ENCODE measurements at places on chromosomes 2 and 18.

DNA sequence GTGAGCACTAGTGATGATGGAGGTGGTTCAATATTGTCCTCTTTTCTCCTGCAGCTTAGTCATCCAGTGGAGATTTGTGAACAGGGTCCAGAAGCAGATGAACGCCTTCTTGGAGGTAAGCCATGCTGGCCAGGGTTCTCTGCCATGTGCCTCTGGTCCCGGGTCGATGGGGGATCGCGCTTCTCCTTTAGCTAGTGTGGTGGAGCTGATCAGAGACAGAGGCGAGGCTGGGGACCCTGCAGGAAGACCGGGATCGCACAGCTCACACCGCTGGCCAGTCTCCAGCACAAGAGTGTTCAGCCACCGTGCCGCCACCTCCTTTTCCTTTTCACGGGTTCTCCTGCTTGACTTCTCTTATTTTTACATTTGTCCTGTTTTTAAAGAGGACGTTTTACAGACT is 243.4 kb downstream of the ALPK2 start:
- DNase-seq = no peak

DNA sequence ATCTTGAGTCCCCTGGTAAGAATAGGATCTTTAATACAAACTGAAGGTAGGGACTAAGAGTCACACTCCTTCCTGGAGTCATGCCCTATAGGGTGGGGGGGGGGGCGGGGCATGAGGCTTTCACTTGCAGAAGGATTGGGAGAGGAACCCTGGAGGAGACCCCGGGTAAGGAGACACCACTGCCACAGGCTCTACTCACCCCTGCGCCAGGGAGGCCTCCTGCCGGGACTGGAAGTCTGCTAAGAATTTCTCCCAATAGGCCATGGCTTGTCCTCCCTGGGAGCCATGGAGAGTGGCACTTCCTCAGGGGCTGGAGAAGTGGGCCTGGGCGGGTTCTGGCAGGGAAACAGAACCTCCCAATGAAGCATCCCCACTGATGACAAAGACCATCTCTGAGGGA is 645.3 kb upstream of the RAB6C start:
- DNase-seq = no peak

- no peak for DNase-seq
Observed at GRCh38 chr2:239905884-239906654, 119.1 kb downstream of the NDUFA10 start.

GRCh38 chr18:23631312-23631711 is 31.4 kb downstream of the ANKRD29 start:
- no peak for DNase-seq

DNA sequence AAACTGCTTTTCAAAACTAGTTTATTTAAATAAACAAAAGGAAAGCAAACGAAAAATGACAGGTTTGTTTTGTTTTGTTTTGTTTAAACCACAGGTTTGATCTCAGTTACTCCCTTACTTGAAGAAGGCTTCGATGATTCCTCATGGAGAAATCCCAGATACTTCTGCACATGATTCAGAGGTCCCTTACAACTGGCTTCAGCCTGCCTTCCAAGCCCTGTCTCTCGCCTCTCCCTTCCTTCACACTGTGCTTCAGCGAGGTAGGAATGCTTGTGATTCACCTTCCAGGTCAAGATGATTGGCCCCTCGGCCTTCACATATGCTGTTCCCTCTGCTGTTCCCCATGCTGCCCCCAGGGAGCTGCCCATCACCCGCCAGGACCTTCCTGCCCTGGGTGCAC is 104.1 kb upstream of the ITGA6 start:
- no peak for DNase-seq

GRCh38 chr2:58812771-58813344 is 571.7 kb upstream of the FANCL start:
- no peak for DNase-seq

DNA sequence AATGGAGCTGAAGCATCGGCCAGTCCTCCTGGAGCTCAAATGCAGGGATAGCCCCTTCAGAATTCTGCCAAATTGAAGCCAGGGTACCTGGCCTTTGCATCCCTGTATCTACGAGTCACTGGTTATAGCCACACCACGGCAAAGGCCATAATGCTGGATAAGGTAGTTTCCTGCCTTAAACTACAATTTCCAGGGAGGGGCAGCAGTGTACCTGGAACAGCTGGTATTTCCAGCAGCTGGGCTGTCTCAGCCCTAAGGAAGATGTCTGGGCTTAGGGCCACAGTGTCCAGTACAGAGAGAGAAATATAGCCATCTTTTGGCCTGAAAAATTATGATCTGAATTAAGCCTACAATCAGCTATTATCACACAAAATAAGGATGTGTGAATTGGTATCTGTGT is 180.3 kb downstream of the GCA start:
- no peak for DNase-seq

GRCh38 chr18:52572036-52573000 is 232.3 kb downstream of the DCC start:
- no peak for DNase-seq
